ENCODE measurements at places on chromosomes 7 and 10.

DNA sequence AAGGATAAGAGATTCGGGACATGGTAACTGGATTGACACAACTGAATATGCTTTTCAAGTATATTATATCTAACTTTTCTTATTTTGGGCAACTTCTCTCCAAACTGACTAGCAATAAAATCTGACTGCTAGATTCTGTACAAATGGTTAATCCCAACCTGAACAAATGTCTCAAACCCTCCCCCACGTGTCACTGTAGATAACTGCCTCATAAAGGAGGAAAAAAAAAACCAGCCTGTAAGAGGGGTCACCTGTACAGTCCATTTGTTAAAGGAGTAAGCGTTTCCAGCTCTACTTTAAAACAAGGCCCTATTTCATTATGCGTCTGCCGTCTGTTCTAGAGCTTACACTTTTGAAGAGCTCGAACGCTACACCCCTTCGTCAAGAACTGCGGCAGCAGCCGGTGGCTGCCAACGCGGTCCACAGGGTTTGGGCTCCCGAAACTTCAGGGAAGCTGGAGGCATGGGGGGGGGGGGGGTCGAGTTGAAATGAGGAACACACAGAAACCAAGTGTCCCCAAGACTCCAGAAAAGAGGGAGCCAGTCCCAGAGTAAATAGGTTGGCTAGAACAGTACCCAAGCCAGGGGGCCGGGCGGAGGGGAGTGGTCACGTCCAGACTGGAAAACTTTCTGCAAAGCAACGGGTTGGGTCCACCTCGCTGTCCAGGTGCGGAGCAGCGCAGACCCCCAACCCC lies 492 bp downstream of the COG5 start:
- no peak for DNase-seq

GRCh38 chr10:2619472-2619871 lies 447.9 kb upstream of the PFKP start:
- DNase-seq, result no peak

DNA sequence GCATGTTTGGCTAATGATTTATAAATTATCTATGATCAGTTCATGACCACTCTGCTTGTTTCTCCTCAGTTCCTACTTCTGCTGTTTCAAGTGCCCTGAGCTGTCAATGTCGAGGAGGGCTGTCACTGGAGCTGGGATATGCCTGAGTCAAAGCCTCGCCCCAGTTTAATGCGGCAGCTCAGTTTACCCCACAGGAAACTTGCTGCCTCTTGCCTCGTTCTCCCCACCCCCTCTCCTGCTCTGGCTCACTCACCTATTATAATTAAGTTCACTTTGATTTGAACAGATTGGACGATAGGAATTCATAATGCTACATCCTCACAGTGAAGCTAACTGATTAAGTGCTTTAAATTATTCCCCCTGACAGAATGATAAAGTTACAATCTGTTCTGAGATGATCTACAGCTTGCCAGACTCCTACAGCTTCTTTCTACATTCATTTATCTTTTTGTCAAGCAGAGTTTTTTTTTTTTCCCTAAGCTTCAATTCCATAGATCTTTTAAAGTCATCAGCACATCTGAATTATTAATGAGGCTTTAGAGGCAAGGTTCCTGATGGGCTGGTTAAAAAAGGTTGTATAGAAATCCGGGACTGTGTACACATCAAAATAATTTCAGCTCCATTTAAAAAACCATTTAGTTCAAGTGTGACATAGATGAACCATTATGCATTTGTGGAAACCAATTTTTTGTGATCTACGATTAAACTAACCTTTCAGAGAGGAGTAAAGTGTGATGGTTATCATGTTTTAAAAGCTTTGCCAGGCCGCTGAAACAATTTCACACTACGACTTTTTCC lies 758.3 kb downstream of the KCNMA1 start:
- no peak for DNase-seq

DNA sequence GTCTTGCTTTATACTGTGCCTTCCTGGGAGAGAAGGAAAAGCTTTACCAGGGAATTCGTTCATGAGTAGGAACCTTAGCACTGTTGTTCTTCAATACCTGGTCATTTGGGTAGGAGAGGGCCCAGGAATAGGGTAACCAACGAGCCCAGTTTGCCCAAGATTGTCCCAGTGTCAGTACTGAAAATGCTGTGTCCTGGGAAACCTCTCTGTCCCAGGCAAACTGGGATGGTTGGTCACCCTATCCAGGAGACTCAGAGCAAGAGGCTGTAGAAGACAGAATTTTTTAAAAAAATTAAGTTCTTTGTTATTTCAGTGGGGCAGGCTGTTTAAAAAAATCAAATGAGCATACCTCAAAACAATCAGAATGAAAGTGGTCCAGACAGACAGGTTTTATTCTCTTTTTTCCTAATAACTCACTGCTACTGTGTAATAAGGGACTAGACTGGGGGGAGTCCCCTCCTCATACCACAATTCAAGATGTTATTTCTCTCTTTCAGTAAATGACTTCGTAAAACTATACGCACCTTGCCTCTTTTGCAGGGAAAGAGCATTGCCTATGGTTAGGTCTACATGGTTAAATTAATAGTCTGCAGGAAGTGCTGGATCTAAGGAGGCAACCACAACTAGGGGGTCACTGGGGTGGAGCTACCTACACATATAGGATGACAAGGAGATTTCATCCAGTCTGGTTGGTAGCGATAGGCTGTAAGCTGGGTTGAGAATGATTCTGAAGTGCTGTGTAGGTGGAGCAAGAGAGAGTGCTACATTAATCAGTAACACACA lies 41.1 kb upstream of the FAM133B start:
- DNase-seq, result no peak

DNA sequence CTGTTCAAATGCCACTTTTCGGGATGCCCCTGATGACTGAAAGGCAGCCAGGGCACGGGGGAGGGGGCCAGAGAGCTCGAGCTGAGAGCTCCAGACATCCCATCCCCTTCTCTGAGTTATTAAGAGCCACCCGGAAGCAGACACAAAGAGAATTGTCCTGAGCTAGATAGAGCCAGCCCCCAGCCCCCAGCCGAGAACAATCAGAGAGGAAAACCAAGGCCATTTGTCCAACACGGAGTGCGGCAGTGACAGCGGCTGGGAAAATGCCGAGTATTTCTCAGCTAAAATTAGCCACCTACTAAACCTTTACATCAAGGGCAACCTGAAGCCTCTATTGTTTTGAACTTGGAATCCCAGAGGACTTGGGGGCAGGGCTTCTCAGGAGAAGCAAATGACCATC lies 51.0 kb downstream of the UNC5B start:
- DNase-seq, result no peak

GRCh38 chr7:30327813-30328212 lies 43.4 kb downstream of the ZNRF2 start:
- no peak for DNase-seq

DNA sequence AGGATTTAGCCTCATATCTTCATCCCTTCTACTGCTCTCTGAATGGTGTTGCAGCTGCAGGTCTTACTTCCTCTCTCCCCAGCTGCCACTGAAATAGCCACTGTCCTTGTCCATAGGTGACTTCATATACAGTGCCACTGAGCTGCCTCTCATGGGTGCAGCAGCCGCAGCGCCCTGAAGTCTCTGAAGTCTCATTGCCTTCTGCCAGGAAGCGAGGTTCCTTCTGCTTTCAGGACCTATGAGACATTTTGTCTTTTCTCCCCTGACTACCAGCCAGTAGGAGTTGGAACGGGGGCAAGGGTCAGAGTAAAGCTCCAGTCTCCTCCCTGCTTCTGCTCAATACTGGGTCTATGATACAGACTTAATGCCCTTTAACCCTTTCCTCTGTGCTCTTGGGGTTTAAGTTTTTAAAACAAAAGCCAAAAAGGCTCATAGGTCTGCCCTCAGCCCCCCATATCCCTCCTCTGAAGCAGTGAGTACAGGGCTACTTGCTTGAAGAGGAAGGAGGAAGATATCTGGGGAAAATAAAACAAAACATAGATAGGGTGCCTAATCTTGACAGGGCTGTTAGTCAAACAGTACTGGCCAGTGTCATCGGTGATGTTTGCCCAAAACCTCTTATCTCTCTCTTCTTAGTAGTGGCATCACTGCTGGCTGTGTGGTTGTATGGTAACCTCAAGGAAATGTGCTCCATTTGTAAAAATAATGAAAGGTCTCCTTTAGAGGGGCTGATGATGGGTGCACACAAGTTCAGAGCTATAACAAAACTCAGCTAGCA lies 7.1 kb downstream of the PLCE1 start:
- no peak for DNase-seq

DNA sequence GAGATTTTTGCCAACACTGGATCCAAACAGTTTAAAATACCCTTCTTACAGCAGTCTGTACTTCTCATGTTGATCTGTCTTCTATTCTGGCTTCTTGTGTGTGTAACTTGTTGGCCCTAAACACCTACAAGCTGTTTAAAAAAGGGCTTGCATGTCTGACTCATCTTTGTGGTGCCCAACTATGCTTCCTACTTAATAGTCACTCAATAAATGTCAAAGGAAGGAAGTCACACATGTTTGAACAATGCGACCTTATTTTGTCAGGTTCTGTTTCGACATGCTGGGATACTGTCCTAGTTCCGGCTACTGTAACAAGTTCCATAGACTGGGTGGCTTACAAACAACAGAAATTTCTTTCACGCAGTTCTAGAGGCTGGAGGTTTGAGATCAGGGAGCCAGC lies 9.4 kb upstream of the GRK5 start:
- no peak for DNase-seq

GRCh38 chr10:69489506-69490090 lies 38.3 kb downstream of the TSPAN15 start:
- no peak for DNase-seq

DNA sequence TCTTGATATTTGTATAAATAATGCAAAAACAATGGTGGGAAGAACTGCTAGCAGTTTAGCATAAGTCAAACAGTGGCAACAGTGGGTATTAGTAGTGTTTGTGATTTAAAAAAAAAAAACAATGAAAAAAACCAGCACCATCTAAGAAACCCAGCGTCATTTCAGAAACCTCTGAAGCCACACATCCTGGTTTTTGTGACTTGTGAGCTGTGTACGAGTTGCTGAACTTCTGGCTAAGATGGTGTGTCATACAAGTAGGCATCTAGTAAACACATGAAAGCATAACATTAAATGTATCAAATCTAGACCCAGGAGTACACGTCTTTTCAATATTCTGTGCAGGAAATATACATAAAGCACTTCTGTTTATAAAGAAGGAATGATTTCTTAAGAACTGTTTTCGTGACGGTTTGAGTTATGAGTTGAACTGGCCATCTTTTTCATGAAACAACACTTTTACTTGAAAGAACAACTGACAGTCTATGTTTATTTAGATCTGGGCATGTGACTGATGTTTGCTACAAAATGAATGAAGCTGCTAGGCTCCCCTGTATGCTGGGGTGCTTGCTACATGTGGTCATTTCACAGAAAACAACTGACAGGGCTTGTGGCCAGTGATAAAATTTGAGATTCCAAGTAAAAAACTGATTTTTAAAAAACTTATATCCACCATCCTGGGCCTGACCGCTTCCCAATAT lies 143.5 kb downstream of the PIP4K2A start:
- no peak for DNase-seq

DNA sequence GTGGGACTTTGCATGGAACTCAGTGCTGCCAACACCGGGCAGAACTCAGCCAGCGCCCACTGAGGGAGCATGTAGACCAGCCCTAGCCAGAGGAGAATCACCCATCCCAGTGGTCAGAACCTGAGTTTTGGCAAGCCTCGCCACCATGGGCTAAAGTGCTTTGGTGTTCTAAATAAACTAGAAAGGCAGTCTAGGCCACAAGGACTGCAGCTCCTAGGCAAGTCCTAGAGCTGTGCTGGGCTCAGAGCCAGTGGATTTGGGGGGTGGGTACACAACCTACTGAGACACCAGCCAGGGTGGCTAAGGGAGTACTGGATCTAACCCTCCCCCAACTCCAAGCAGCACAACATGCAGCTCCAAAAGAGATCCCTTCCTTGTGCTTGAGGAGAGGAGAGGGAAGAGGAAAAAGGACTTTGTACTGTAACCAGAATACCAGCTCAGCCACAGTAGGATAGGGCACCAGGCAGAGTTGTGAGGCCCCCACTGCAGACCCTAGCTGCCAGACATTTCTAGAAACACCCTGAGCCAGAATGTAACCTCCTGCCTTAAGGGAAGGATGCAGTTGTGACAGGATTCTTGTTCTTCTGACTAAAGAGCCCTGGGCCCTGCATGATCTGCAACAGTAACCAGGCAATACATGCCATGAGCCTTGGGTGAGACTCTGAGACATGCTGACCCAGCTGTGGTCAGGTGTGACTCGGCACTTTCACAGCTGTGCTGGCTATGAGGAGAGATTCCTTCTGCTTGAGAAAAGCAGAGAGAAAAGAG lies 24.4 kb downstream of the GSDME start:
- DNase-seq, result no peak

DNA sequence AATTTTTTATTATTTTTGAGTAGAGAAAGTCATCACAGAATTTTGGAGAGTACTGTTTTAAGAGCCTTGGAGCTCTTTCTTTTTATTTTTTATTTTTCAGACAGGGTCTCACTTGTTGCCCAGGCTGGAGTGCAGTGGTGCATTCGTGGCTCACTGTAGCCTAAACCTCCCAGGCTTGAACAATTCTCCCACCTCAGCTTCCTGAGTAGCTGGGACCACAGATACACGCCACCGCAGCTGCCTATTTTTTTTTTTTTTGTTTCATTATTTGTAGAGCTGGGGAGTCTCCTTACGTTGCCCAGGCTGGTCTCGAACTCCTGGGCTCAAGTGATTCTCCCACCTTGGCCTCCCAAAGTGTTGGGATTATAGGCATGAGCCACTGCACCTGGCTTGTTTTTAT lies 10.6 kb downstream of the CPA4 start:
- no peak for DNase-seq

DNA sequence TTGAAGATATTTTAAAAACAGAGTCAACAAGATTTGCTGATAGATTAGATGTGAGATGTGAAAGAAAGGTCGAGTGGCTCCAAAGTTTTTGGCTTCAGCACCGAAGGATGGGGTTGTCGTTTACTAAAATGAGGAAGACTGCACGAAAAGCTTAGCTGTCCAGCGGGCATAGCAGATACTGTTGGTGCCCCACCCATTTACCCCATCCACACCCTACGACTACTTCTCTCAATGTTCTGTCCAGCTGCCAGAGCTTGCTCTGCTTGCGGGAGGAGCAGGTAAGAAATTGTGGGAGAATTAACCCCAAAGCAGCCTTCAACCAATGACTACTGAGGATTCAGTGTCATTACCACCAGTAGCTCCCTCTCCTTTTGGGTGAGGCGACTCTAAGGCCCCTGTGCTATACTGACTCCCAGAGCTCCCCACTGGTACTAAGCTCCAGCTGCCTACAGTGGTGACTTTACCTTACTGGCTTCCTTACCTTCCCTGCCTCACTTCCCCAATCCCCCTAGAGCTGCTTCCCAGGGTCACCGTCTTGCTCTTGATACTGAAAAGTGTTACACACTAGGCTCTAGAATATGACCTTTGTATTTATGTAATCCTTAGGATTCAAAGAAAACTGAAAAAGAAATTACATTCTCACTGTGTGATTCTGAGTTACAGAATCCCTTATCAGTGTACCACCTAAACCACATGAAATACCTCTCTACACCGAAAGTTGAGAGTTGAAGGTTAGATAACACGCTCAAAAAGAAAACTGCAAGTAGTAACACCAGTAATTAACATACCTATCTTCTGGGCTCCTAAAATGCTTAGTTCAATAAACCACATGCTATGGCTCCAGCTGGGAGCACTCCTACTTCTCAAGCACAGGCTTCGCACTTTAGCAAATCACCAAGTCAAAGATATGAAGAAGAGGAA lies 22.3 kb downstream of the CACUL1 start:
- no peak for DNase-seq

GRCh38 chr10:132407846-132408278 lies 10.9 kb downstream of the PWWP2B start:
- no peak for DNase-seq

All from T-helper 22 cell (primary cell).